Cortex of kidney (tissue), 1 donor: ENCODE measurements at places on chromosomes 2 and 18.

DNA sequence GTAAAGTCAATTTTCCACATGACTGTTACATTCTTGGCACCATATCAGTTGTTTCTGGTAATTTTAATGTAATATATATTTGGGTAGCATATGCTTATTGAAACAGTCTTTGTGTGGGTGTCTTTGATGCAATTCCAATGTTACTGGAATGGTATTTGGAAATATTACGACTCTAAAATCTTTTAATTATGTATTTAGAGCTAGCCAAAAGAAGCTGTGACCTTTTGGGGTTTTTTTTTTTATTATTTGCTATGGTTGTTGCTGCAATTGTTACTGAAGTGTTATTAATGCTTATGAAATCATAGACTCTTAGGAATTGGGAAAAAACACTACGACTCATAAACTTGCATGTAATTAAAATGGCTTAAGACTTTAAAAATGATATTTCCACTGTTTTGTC, 95.9 kb downstream of the AOX1 start:
- no peak for DNase-seq

GRCh38 chr2:65413106-65413505, 19.3 kb downstream of the SPRED2 start:
- no peak for DNase-seq

DNA sequence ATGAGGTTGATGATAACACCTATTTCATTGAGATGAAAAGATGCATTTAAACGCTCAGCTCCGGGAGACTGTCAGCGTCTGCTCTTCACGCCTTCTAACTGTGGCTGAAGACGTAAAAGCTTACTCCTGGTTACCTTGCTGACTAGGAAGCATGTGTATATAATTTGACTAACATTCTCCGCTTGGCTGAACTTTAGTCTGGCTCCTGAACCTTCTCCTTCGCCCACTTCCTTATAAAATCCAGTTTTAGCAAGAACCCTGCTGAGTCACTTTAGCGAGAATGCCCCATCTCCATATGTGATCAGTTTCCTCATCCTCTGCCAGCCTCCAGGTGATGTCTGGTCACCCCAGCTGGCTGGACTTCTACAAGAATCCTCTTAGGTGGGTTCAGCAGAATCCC, 12.7 kb upstream of the CREG2 start:
- DNase-seq: no peak

DNA sequence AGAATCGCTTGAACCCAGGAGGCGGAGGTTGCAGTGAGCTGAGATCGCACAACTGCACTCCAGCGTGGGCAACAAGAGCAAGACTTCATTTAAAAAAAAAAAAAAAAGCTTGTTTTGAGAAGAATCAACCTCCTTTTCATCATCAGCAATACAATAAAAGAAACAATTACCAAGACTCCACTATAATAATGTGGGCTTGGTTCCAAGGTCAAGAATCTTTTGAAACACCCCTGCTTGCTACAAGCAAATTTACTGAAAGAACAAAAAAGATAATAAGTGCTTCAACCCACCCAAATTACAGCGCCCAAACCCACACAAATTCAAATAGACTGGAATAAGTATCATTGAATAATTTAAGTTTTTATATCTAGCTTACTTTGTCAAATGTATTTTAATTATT, 33.6 kb upstream of the MAPRE3 start:
- no peak for DNase-seq

DNA sequence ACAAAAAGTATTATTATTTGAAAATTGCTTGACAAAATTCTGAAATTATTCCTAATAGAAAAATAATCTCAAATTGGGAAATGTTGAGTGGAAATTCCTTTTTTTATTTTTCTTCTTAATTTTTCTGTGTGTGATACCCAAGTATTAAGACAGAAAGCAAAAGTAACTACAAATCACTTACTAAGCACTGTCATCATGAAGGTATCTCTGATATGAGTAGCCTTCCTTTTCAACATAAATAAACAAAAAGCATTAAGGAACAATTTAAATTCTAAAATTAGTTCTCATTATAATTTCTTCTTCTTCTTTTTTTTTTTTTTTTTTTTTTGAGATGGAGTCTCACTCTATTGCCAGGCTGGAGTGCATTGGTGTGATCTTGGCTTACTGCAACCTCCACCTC, 174.2 kb upstream of the RBMS1 start:
- DNase-seq: no peak

DNA sequence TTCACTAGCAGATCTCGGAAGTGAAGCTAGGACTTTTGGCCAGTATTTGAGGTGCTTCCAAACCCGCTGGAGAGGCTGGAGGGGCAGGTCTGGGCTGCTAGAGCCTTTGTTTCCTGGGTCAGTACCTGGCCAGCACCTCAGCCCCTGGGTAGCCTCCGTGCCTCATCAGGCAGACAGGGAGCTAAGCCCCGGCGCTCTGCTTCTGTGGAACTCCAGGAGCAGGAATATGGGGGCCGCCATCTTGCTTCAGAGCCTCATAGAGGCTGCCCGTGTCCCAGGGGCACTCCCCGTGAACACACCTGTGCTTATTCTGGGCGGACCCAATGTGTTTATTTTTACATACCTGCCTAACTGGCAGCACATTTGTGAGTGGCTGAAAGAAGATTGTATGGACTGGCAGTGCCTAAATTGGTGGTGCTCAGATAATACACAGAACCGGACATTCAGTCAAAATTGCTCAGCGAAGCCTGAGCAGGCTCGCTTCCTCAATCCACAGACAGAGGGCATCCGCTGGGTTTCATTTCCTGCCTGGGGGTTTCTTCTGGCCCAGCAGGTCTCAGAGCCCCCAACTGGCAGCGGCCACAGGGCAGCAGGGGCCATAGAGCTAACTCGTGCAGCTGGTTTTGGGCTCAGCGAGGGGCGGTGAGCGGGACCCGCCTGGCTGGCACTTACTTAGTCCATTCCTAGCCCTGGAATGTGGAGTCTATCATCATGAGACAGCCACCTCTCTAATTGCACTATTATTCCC, 176.8 kb upstream of the ALKAL2 start:
- DNase-seq: no peak

GRCh38 chr18:52764316-52764715, 424.3 kb downstream of the DCC start:
- DNase-seq: no peak

DNA sequence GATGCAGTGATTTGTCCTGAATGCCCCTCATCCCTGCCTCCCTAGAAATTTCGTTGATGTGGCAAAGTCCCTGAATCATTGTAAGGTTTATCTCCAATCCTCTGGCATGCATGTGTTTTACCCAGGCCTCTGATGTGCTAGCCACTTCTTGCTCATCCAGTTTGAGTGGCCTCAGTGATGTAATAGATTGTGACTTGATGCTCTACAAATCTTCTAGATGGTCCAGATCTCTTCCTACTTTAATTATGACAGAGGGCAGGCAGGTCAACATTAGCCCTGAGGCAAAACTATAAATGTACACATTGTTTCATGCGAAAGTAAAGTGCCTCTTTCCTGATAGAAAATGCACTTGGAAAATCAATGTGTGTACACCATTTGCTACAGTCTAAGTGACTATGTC, 54.5 kb downstream of the LONRF2 start:
- no peak for DNase-seq

DNA sequence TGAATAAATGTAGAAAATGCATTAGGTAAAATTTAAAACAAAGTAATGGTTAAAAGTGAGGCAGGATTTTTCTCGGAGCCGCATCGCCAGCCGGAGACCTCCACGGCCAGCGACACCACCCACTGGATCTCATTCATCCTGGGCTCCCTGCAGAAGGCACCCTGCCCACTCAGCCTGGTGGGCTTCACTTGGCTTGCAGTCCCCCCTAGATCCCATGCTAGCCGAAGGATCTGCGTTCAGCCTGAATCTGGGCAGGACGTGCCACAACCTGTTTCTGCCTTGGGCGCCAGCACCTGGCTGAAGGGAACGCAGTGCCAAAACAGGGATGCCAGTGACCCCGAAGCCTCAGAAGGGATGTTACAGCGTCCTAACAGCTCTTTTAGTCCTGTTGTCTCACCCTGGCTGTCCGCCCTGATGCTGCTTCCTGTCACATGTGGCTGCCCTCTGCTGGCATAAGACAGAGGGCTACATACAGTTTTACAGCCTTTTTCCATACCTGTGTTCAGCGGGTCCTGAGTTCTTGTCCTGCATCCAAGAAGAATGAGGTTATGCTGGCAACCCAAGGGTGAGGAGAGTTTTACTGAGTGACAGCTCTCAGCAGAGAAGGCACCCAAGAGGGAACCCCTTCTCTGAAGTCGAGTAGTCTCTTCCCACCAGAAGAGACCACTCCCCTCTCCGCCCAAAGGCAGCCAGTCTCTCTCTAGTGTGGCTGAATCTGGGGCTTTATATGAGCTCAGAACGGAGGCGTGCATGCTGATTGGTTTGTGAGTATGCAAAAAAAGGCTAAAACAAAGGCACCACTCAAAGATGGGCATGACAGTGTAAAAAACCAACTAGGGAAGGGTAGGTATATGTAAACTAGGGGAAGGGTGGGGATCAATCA, 173.1 kb upstream of the GYPC start:
- no peak for DNase-seq

DNA sequence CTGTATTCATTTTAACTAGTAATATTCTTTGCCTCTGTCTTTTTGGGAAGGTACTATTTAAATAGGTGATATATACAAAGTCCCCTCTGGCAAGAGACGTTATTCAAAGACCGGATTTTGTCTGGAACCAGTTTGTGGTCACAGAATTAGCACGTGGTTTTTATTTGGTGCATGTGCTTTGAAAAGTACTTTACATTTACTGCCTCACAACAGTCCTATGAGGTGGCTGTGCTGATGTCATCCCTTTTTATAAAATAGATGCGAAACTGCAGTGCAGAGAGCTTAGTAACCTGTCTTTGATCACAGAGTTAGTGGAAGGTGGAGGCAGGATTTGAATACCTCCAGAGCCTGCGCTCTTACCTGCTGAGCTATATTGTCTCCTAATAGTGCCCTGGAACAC, 4.0 kb downstream of the LPIN1 start:
- no peak for DNase-seq

DNA sequence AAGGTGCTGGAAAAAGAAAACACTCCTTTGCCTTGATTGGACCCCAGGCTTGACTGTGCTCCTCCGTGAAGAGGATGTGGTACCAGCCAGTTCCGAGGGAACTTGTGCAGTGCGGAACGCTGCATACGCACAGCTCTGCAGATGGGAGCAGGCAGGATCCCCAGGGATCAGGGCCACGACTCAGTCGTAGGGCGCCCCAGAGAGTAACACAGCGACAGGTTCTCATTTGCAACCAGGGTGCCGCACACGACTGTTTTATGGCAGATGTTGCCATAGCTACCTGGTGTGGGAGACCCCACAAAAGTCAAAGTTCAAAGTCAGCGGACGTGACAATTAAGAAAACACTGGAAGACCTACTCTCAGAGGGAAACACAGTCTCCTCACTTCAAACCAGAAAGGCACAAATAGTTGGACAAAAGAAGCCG, 779 bp downstream of the MALL start:
- no peak for DNase-seq

DNA sequence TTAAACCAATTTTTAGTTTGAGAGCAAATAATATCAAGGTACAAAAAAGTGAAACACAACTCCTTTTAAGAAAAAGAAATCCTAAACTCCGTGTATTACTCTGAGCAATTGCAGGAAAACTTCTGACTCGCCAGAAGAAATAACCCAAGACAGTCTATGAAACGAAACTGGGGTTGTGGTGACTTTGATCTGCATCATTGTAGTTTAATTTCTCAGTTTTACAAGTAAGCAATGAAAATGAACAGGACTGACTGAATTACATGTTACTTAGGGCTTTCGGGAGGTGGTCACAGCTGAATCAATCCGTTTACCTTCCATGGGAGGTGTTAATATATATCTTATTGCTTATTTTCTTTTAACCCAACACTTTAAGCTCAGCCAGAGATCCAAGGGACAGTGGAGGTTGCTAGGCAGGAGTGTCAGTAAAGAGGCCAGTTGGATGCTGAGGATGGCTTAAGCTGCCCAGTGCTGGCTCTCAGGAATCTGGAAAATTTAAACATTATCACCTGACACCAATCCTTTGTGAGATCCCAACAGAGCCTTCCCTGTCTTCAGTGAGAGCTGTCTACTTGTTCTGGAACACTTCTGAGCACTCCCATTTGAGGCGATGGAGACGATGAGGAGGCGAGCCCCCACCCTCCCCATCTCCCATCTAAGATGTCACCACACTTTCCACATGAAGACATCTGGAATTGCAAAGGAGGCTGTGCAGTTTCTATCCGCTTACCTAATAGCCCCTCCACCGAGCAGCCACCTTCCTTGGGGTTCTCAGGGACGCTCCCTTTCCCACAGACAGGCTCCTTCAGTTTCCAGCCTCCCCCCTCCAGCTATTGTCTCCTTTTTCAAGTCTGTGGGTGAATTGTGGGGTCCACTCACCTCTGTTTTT, 3.6 kb upstream of the RAB31 start:
- no peak for DNase-seq

GRCh38 chr18:22271030-22271429, 101.6 kb downstream of the GATA6 start:
- DNase-seq: no peak

GRCh38 chr2:234363011-234363487, 133.8 kb downstream of the ARL4C start:
- DNase-seq: no peak

- no peak for DNase-seq
These were observed 29.0 kb downstream of the SLC1A4 start for GRCh38 chr2:65018141-65018582.

- no peak for DNase-seq
These were observed 1.2 kb downstream of the CFLAR start for GRCh38 chr2:201116959-201117734.

DNA sequence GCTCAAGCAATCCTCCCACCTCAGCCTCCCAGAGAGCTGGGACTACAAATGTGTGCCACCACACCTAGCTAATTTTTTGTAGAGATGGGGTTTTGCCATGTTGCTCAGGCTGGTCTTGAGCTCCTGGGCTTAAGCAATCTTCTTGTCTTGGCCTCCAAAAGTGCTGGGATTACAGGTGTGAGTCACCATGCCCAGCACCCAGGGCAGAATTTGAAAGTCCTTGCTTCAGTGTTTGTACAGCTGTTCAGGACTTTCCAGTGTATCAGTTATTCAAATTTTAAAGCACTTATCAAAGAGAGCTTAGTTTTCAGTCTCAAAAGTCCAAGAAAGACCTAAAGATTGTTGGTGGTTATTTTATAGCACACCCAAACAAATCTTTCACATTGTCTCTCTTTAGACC, 43.6 kb upstream of the VPS54 start:
- DNase-seq: no peak

- no peak for DNase-seq
These were observed 58.8 kb upstream of the FOSL2 start for GRCh38 chr2:28333606-28334526.

DNA sequence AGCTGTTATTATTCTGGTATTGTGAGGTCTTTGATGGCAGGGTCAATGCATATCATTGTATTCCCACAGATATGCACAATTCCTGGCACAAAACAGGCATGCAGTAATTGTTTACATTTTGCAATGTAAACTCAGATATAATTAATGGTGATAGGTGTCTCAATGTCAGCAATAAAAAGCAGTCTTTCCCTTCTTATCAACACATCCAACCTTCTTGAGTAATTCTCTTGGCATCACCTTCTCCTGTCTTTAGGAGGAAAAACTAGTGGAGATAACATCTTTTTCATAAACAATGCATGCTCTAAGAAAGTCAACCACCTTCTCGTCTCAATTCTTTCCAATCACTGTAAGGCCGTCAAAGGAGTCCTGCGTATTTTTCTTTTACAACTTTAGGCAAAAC, 313.3 kb upstream of the GULP1 start:
- no peak for DNase-seq
